ENCODE measurements at places on chromosomes 7 and 10. TPM values are rescaled to one million over a fixed set of nuclear protein-coding genes. Genes with fewer than 3 reads are reported as not detected.

The CAMK2B gene
- not detected for polyA plus RNA-seq

The ZNF804B gene
- not detected for polyA plus RNA-seq

The SPDYE16 gene
- 0.11 TPM for polyA plus RNA-seq

The RTKN2 gene
- polyA plus RNA-seq: 0.05 TPM

The PHKG1 gene
- not detected for polyA plus RNA-seq

The ITGB1 gene
- polyA plus RNA-seq: 394 TPM

The ZEB1 gene
- 32.2 TPM for polyA plus RNA-seq

The PNLIP gene
- polyA plus RNA-seq: not detected

The SLC18A3 gene
- not detected for polyA plus RNA-seq

The CCDC3 gene
- not detected for polyA plus RNA-seq

The AKR1D1 gene
- not detected for polyA plus RNA-seq

The PLPP4 gene
- polyA plus RNA-seq: not detected

The AGAP3 gene
- 3.5 TPM for polyA plus RNA-seq

The SPDYE6 gene
- polyA plus RNA-seq: 0.36 TPM

The CPXM2 gene
- not detected for polyA plus RNA-seq

The SP4 gene
- polyA plus RNA-seq: 12.6 TPM

The CLDN3 gene
- polyA plus RNA-seq: not detected

The GCK gene
- 0.68 TPM for polyA plus RNA-seq

The CYP2W1 gene
- polyA plus RNA-seq: not detected

The INSYN2A gene
- not detected for polyA plus RNA-seq

The CCDC71L gene
- polyA plus RNA-seq: 5.4 TPM

The ZNF746 gene
- 8.5 TPM for polyA plus RNA-seq

The TEX47 gene
- polyA plus RNA-seq: not detected

The FOXI2 gene
- polyA plus RNA-seq: not detected

The ZNF25 gene
- polyA plus RNA-seq: 3.2 TPM

The LRRD1 gene
- not detected for polyA plus RNA-seq

The DNAJC12 gene
- not detected for polyA plus RNA-seq

The SHH gene
- polyA plus RNA-seq: not detected

The GIMAP1 gene
- 3.0 TPM for polyA plus RNA-seq

The YWHAG gene
- 3.5 TPM for polyA plus RNA-seq

The OPN1SW gene
- not detected for polyA plus RNA-seq

The GRID2IP gene
- polyA plus RNA-seq: 0.09 TPM

The OPN4 gene
- not detected for polyA plus RNA-seq

The ACSL5 gene
- 52.3 TPM for polyA plus RNA-seq

The ZDHHC6 gene
- 37.0 TPM for polyA plus RNA-seq

The ABCA13 gene
- not detected for polyA plus RNA-seq

The CPA2 gene
- polyA plus RNA-seq: not detected

The OR2A42 gene
- not detected for polyA plus RNA-seq

The EMX2 gene
- not detected for polyA plus RNA-seq

The ANKRD61 gene
- polyA plus RNA-seq: 0.24 TPM

The CRTAC1 gene
- not detected for polyA plus RNA-seq

The CHAT gene
- polyA plus RNA-seq: not detected

The LUC7L2 gene
- polyA plus RNA-seq: 50.9 TPM

The BLOC1S2 gene
- polyA plus RNA-seq: 103 TPM

The WNT2 gene
- polyA plus RNA-seq: not detected

The HGF gene
- polyA plus RNA-seq: not detected

The C7orf33 gene
- polyA plus RNA-seq: not detected

The CACNA2D1 gene
- polyA plus RNA-seq: not detected

The GPAM gene
- 2.5 TPM for polyA plus RNA-seq

The PKD2L1 gene
- not detected for polyA plus RNA-seq

The GRID1 gene
- polyA plus RNA-seq: not detected

The PHYHIPL gene
- not detected for polyA plus RNA-seq

The LIPJ gene
- not detected for polyA plus RNA-seq

The CALD1 gene
- 0.89 TPM for polyA plus RNA-seq
